ENCODE measurements at places on chromosomes 3 and 15.
A peak's percentile ranks its signal among the peaks of the same experiment; 100 is the strongest.

DNA sequence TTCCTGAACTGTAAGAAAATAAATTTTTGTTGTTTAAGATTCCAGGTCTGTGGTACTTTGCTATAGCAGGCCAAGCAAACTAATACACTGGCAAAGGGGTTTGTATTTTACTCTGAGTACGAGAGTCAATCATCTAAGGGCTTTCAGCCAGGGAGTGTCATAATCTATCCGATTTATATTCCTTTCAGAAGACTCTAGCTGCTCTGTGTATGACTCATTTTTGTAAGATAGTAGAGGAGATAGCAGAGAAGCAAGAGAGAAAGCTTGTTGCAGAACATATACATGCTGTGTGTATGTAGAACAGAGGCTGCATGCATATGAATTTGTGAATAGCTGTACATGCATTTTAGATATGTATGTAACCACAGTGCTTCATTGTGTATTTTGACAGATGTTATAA is 577.9 kb upstream of the EPHA6 start:
- no peak for ATAC-seq

DNA sequence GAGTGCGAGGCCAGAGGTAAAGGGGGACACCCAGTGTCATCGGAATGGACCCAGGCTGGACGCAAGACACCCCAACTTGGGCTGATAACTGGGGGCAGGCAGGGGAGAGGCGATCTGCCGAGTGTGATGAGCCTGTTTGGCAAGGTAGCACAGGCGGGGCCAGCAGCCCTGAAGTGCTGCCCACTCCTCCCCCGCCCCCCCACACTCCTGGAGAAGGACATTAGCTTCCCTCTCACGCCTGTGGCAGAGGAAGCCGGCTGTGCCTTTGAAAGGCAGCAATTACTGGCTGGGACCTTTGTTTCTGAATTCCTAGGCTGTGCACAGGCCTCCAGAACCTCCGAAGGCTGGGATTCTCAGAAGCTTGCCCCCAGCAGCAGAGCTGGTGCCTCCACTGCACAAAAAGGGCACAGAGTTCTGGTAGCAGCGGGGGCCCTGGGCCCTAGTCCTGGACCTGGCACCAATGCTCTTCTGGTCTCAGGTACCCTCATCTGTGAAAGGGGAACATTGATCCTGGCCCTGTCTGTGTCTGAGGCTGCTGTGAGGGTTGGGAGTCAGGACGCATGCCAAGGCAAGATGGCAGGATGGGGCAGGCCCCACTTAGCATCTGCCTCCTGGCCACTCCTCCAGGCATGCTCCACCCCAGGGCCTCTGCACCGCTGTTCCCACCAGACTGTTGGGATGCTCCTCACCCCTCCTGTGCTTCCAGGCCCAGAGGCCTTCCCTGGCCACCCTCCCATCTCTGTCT is 28.6 kb downstream of the IQSEC1 start:
- no peak for ATAC-seq

- no peak for ATAC-seq
These were observed 413.4 kb downstream of the MAGI1 start for GRCh38 chr3:65625305-65625704.

DNA sequence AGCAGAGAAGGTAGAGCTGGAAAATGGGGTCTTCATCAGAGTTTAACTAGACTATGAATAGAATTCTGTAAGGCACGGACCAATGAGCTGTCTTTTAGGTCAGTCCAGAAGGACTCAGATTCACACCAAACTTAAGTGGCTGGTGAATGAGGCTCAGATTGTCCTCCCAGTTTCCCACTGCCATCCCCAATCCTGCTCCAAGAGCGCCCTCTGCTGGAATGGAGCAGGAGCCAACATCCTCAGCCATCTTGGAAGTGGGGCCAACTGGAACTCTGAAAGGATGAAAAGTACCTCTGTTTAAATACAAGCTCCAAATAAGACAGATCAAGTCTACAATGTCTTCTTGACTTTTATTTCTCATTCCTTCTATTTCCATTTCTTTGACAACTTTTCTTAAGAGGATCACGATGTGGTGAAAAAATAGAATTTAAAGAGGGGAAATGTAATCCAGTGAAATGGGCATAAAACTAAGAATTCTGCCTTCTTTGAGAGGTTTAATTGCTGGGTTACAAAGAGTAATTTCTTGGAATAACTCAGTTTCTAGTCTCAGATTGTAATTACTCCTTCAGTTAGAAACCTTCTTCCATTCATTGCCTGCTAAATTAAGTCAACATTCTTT is 217.1 kb upstream of the TPRG1 start:
- peak; percentile 54 for ATAC-seq

GRCh38 chr3:71372241-71372768 is 211.2 kb downstream of the FOXP1 start:
- no peak for ATAC-seq

DNA sequence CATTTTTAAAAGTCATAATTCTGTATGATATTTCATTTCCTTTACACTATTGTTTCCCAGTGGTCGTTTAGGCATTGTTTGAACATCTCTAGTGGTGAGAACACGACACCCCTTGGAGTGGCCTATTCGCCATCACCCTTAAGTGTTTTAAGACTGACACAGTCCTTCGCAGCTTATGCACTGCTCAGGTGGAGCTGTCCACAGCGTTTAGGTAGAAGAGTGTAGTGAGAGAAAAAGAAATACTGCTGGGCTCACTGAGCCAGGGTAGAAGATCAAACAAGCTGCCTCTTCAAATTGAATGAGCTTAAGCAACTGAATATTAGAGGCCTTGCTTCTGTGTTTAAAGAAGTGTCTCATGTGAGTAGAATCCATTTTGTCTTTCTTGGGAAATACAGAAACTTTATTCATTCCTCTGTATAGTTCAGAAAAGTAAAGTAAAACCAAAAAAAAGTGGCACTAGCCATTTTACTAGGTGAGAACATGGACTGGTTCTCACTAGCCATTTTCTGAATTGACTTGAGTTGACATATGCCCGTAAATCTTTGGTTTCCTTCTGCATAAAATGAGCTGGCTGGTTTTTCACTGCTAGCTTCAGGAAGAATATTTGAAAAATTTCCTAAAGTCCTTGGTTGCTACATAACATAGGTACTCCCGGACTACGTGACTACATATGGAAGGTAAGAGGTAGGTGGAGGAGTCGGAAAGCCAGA is 155.9 kb downstream of the P3H2 start:
- ATAC-seq: no peak

- ATAC-seq: peak; percentile 30
These were observed 77.9 kb upstream of the ARHGEF3 start for GRCh38 chr3:56879436-56880215.

All from activated CD4-positive, CD25-positive, alpha-beta regulatory T cell treated with anti-CD3 and anti-CD28 coated beads, Interleukin-2, amount 50 U/mL, for 24 hours (primary cell).